Right renal pelvis (tissue), 4 donors: ENCODE measurements at places on chromosomes 6 and 20. TPM values are rescaled to one million over a fixed set of nuclear protein-coding genes. Genes with fewer than 3 reads are reported as not detected.

DNA sequence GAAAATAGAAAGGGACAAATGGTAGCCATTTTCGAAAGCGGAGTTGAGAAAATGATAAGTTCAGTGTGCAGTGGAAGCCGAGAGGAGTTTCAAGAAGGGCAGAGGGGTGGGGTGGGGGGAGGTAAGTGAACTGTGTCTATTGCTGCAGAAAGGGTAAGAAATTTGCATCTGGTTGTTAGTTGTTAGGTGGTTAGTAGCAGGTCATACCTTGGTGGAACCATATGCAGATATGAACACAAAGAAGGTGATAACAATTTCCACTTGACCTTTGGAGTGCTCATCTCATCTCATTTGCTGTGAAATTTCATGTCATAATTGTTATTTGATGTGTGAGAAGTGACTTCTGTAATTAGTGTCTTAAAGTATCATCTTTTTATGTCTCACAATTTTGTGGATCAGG is 288.2 kb downstream of the QKI start:
- no peak for DNase-seq

DNA sequence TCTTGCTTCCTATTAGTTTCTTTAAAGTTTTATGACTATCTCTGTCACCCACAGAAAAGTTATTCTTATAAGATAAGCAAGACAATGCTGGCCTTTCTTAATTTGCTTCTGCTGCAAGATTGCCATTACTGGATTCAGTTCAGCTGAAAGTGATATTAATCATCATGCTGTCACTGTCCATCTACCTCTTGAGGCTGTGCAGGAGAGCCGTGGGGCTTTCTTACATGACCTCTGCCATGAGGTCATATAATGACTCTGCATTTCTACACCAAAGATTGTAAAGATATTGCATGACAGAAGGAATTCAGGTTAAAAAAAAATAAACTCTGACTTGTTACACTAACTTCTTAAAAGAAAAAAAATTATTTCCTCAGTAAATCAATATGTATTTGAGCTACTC is 106.9 kb downstream of the TRDN start:
- no peak for DNase-seq

DNA sequence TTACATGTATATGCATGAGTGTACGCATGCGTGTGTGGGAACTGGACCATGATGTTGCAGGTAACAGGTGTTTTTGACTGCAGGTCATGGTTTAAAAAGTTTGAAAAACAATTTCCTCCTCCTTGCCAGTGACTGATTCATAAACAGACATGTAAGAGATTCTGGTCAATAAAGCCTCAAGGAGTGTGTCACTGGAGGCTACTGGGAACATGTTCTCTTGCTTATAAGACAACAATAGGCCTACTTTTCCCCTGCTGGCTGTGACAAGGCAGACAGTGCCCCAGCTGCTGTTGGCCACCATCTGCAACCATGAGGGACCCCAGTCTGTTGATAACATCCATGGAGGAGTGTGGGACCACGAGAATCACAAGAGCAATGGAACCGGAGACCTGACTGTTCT is 12.7 kb downstream of the LEMD2 start:
- no peak for DNase-seq

GRCh38 chr6:124964764-124965105 is 2.5 kb downstream of the RNF217 start:
- DNase-seq = no peak

DNA sequence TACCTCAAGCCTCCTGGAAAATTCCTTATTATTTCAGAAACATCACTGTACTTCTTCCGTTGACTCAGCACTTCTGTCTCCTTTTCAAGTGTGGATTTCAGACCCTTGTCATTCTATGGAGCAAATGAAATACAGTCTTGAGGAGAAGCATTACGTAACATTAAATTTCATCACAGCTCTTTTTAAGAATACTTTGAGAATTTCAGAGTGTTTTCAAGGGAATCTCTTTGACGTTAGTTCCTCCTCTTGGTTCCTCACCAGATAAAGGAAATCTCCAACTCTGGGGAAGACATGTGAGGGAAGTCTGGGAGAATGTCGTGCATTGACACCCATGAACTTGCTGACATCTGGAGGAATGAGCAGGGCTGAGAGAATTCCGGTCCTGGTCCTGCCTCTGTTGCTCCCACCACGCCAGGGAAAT is 32.3 kb downstream of the UST start:
- DNase-seq = no peak

DNA sequence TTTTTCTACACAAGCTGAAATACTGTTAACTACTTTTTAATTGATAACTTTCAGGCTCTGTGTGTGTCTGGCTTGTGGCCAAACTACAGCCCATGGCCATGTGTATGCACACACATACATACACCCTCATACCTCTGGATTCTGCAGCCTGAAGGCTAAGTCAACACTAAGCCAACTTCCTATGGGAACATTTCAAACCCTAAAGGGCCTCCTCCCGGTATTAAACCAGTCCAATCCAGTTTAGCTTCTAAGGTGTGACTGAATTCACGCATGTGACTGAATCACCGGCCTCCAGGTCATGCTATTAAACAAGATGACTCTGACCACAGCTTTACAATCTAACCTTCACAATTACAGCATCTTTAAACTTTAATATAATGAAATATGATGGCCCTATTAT is 20.7 kb upstream of the DST start:
- no peak for DNase-seq

DNA sequence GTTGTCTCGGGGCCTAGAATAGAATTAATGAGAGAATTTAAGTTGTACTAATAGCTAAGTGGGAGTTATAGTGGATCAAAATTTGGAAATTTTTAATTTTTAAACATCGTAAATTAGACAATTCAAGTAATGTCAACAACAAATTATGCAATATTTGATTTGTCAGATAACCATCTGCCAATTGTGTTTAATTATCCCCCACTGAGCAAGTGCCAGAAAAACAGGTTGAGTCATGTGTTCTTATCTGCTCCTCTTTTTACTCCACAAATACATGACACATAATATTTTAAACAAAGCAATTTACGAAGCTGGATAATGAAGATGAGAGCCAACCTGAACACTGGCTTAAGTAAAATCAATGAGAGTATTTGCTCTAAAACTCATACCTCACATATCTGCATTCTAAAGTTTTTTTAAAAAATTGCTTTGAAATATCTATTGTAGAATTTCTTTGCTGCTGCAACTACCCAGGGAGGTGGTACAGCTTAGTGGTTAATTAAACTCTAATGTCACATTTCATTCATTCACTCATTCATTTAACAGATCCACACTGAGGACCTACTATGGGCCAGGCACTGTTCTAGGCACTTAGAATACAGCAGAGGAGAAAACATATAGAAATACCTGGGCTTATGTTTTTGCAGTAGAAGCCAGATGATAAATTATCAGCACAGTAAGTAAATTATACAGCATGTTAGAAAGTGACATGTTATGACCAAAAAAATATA is 57.1 kb upstream of the MAP7 start:
- no peak for DNase-seq

GRCh38 chr20:7214081-7214740 is 446.7 kb downstream of the BMP2 start:
- no peak for DNase-seq

DNA sequence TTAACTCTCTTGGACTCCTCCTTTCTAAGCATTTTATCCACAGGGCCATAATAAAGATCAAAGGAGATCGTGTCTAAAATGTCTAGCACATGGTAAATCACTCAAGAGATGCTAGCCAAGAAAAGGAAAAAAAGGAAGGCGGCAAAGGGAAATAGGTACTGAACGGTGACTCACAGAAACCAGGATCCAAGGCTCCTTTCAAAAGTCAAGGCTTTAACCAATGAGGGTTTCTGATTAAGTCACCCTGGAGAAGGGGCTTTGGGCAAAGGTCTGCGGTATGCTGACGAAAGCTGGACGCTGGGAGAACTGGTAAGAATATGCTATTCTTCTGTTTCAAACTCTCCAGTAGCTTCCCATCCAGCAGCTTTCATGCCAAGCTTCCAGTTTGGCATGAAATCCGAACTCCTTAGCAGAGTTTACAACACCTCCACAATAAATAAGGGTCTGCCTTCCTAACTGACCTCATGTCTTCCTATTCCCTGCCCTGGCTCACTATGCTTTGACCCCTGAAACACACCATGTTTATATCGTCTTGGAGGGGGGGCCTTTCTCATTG is 1.0 kb downstream of the TOMM34 start:
- DNase-seq = no peak

GRCh38 chr6:30480536-30481156 is 8.7 kb upstream of the HLA-E start:
- no peak for DNase-seq

- DNase-seq = no peak
These were observed 222.9 kb downstream of the LAMA2 start for GRCh38 chr6:129105793-129106192.

DNA sequence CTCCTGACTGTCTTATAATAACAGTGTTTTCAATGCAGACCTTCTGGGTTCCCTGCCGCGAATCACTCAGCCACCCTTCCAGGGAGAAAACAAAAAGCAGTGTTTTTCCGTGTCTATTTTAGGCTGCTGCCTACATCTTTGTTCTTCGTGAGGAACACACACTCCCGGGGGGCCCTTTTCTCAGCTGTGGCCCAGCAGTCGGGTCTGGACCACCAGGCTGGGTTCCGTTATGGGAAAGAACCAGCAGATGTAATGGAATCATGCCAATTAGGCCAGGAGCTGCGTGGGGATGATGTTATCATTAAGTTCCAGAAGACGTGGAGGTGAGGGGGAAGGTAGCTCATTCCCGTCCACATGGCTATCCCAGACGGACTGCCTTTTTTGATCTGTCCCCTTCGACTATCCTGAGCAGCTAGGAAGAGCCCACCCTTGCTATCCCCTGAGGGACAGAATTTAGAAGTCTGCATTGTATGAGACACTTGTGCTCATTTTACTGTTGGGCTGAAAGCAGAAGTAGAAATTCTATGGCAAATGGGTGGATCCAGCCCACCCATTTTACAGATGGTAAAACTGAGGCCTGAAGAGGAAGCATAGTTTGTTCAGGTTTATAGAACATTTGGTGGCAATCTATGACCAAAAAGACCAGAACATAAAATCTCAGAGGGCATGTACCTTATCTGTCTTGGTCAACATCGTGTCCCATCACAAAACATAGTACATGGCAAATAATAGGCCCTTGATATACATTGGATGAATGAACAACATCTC is 54.5 kb downstream of the KCNB1 start:
- no peak for DNase-seq

DNA sequence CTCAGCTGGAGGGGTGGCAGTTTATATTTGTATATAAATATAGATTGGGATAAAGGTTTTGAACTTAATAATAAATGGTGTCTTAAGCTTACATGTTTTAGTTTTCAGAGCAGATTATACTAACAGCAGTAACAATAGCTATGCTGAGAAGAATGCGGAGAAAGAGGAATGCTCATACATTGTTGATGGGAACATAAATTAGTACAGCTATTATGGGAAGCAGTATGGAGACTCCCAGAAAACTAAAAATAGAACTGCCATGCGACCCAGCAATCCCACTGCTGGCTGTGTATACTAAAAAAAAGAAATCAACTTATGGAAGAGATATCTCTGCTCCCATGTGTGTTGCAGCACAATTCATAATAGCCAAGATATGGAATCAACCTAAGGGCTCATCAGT is 127.9 kb downstream of the BCKDHB start:
- no peak for DNase-seq

DNA sequence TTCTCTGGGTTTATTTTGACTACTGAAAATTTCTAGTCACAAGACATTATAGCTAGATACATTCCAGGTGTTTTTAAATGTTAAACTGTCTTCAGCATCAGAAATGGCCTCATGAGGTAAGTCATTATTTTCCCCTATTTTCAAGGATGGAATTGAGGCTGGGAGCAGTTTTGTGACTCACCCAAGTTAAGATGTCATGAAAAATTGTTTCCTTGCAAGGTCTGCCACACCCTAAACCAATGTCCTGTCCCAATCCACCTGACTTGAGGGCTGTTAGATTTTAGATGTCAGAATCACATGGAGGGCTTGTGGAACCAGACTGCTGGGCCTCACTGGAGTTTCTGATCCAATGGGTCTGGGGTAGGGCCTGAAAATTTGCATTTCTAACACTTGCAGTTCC is 16.9 kb downstream of the SLC22A3 start:
- no peak for DNase-seq

Gene COL19A1
- polyA plus RNA-seq = 2.3 TPM

Gene THBS2
- polyA plus RNA-seq = 19.0 TPM

Gene TAF8
- 21.1 TPM for polyA plus RNA-seq

Gene PAX1
- polyA plus RNA-seq = not detected

Gene LRRN4
- polyA plus RNA-seq = 11.0 TPM

Gene SLC25A27
- 41.8 TPM for polyA plus RNA-seq

Gene C6orf15
- not detected for polyA plus RNA-seq

Gene PDYN
- 0.23 TPM for polyA plus RNA-seq
